Dorsolateral prefrontal cortex (tissue), 122 donors: ENCODE measurements at places on chromosomes 7 and 10. TPM values are rescaled to one million over a fixed set of nuclear protein-coding genes. Genes with fewer than 3 reads are reported as not detected.

GRCh38 chr10:10520491-10521385, 496.9 kb upstream of the CELF2 start:
- no peak for DNase-seq

GRCh38 chr7:22001345-22002004, 55.8 kb upstream of the CDCA7L start:
- DNase-seq, result no peak

- DNase-seq, result no peak
Observed at GRCh38 chr10:121559326-121560026, 38.8 kb downstream of the FGFR2 start.

DNA sequence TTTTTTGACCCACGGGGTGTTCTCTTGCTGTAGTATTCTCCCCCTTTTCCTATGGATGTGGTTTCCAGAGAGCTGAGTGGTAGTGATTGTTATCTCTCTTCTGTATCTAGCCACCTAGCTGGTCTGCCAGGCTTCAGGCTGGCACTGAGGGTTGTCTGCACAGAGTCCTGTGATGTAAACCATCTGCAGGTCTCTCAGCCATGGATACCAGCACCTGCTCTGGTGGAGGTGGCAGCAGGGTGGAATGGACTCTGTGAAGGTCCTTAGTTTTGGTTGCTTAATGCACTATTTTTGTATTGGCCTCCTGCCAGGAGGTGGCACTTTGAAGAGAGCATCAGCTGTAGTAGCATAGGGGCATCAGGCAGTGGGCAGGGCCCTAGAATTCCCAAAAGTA, 851 bp downstream of the HYAL4 start:
- DNase-seq, result no peak

RPS24 gene
- 459 TPM for total RNA-seq

GRCh38 chr7:74480861-74481417, 27.2 kb downstream of the GTF2IRD1 start:
- no peak for DNase-seq

CYP2C19 gene
- not detected for total RNA-seq

DNA sequence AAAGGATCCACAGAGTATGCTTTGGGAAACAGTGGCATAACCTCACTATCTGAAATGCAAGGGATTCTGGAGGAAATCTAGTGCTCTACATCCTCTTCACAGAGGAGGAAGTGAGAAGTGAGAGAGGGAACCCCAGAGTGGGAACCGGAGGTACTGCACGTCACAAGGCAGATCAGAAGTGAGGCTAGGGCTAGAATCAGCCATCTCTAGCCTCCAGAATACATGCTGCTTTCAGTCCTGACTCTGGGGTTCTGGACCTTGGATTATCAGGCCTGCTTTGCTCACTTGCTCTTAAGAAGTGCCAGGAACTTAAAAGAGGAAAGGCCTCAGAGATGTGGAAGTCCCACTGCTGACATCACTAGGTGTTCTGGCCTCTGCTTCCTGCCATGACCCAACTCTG, 25.7 kb downstream of the ZNF503 start:
- no peak for DNase-seq

FAM25C gene
- not detected for total RNA-seq

ANKRD7 gene
- 3.8 TPM for total RNA-seq

LIPF gene
- not detected for total RNA-seq

- no peak for DNase-seq
Observed at GRCh38 chr10:11595395-11595692, 16.1 kb downstream of the USP6NL start.

DNA sequence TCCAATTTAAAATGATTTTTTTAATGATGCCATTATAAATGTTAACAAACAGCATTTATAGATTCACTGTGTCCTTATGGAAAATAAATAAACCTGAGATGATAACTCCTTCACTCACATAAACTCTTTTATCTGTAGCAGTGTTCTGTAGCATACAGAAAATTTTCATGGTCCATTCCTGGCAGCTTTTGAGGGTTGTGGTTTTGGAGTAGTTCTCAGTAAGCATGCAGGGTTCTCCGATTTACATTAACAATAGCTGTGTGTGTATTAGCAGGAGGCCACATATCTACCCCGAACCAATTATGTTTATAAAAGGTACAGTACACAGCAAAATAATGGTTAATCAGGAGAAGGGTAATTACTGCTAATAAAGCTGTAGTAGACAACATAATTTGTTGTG, 162.7 kb downstream of the CDCA7L start:
- no peak for DNase-seq
